ENCODE measurements at places on chromosomes 11 and 22.

- DNase-seq = no peak
Measured at GRCh38 chr11:104422324-104422944, 258.5 kb upstream of the PDGFD start.

DNA sequence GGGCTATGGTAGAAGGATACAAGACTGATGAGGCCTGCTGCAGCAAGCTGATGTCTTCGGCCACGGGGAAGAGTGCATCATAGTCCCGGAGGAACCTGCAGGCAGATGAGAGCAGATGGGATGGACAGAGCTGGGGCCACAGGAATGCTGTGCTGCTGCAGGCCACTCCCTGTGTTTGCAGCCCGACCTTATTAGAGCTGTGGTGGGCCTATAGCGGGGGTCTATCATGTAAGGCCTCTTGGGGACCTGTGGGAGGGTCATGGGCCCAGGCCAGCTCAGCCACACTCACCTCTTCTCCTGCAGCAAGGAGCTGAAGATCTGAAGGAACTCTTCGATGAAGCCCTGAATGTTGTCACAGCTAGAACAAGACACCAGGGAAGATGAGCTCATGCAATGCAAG lies 31.9 kb downstream of the ASCC2 start:
- DNase-seq = no peak

DNA sequence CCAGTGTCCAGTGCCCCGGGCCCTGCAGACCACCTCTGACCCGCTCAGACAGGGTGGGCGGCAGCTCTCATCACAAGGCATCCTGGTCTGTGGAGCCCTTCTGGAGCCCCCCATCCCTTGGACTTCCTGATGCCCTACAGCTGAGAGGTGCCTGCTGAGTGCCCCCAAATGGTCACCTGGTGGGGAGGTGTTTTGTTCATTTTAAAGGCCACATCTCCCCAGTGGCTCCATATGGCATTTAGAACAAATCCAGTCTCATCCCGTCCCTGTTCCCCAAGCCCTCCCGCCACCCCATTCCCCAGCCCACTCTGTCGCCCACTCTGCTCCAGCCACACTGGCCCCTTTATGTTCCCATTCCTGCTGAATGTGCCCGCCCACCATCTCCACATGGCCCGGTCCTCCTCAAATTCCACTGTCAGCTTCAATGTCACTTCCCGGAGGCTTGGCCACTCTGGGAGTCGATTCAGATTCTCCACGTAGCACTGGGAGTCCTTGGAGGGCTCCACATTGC lies 32.8 kb downstream of the OSBPL5 start:
- DNase-seq = no peak

GRCh38 chr22:39685336-39686177 lies 115.0 kb downstream of the CACNA1I start:
- DNase-seq = no peak

DNA sequence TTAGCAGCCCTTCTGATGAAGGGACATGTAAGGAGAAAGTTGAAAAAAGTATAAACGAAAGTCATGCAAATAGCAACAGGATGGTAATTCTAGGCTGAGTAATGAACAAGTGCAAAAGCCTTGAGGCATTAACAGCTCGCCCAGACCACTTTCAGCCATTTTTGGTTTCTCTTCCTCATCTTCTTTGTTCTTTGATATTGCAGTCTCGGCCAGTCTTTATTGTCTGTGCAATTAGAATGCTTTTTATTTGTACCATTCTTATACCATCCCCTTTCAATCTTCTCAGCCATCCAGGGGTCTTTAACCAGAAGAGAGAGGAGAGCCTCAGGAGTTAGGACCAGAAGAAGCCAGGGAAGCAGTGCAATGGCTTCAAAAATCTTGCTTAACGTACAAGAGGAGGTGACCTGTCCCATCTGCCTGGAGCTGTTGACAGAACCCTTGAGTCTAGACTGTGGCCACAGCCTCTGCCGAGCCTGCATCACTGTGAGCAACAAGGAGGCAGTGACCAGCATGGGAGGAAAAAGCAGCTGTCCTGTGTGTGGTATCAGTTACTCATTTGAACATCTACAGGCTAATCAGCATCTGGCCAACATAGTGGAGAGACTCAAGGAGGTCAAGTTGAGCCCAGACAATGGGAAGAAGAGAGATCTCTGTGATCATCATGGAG lies 7.3 kb downstream of the TRIM34 start:
- DNase-seq = no peak

DNA sequence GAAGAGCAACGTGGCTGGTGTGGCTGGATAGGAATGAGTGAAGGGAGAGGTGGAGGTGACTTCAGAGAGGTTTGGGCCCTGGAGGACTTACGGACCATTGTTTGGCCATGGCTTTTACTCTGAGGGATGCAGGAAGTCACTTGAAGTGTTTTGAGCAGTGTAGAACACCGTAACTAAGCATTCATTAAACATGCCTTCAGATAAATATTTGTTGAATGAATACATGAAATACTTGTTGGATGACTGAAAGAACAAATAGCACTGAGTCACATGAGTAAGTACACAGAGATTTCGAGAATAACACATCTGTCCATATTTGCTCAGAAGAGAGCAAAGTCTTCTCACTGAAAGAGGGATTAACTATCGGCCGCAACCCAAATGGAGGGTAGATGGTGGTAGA lies 182.7 kb upstream of the SNX19 start:
- DNase-seq = peak; percentile 8

- peak; percentile 71 for DNase-seq
Measured at GRCh38 chr11:70568035-70568813, 169.9 kb downstream of the CTTN start.

DNA sequence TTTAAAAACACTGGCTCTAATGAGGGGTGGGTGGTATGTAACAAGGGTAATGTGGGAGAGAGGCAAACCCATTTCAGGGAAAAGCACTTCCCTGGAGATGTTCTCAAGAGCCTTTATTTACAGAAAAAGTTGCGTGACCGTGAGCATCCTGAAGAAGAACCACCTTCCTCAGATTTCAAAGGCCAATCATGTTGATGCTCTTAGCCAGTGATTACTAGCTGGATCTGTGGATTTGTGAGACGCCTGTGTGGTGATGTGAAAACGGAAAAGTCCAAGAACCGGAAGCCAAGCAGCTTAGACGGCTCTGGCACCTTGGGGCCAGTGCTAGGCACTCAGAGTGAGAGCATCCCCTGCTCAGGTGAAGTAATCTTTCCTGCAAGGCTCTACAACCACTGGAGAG lies 12.6 kb upstream of the UBASH3B start:
- no peak for DNase-seq

- DNase-seq = no peak
Measured at GRCh38 chr11:69154938-69155301, 815 bp upstream of the SMIM38 start.

GRCh38 chr11:3015796-3016195 lies 23.7 kb upstream of the NAP1L4 start:
- DNase-seq = no peak

- DNase-seq = no peak
Measured at GRCh38 chr22:23835484-23836144, 3.2 kb downstream of the DERL3 start.

GRCh38 chr11:75896843-75897419 lies 81.9 kb downstream of the UVRAG start:
- peak; percentile 63 for DNase-seq

- no peak for DNase-seq
Measured at GRCh38 chr22:44211256-44211945, 30.7 kb downstream of the PARVG start.

DNA sequence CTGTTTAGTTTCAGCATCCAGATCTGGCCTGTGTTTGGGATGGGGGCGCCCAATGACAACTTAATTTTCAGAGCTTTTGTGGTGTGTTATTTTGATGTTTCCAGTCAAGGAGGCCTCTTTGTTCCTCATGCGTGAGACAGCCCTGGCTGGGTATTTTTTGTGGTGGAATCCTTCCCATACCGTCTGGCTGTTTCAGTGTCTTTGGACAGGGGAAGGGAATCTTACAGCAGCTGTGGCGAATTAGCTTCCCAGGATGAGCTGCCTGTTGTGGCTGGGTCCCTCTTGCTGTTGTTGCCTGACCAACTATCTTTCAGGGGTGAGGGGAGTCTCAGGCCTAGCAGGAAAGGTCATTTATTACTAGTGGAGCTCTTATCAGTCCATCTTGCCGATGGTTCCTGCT lies 138.8 kb downstream of the ARHGAP20 start:
- DNase-seq = no peak

- no peak for DNase-seq
Measured at GRCh38 chr11:61773356-61773755, 19.0 kb downstream of the TMEM258 start.

GRCh38 chr22:42615092-42615859 lies 593 bp upstream of the POLDIP3 start:
- DNase-seq = peak; percentile 98

- DNase-seq = no peak
Measured at GRCh38 chr11:101224221-101224620, 94.6 kb upstream of the PGR start.

DNA sequence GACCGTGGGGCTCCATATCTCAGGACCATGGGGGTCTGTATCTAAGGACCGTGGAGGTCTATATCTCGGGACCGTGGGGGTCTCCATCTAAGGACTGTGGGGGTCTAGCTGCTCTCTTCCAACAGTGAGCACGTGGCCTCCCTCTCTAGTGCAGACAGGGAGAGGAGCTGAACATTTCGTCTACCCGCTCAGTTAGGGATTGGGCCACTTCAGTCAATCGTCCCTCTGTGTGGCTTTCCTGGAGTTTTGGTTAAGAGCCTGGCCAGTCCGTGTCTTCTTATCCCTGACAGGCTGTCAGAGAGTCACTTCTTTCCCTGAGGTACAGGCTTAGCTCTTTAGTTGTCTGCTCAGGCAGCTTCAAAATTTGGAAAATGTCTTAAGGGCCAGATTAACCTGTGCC lies 3.1 kb downstream of the KRTAP5-1 start:
- no peak for DNase-seq

GRCh38 chr11:118056806-118057205 lies 20.1 kb upstream of the TMPRSS4 start:
- DNase-seq = no peak

DNA sequence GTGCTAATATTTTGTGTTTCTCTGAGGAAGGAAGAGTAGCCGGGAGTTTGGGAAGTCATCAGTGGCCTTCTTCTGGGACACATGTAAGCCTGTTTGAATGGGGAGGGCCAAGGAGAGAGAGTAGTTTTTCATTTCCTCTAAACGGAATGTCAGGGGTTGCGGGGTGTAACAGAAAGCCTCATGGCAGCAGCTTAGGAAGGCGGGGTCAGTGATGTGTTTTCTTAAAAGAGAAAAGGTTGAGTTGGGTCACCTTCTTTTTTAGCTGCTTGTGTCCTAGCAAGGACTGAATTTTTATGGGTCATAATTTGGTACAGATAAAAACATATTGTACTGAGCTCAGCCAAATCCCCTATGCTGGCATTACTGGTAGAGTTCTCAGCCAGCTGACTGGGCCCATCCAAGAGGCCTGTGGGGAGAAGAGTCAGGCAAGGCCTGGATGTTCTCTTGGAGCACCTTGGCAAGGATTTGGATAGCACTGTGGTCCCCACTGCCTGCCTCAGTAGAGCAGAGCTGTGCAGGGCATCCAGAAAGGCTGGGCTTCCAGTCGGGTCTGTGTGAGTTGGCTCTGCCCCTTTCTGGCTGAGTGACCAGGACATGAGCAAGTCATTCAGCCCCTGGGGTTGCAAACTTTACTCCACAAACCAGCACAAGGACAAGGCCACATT lies 29.4 kb upstream of the NAV2 start:
- DNase-seq = no peak

- DNase-seq = no peak
Measured at GRCh38 chr22:38873469-38874411, 1.7 kb upstream of the CBX6 start.

GRCh38 chr11:47020793-47021526 lies 84.4 kb downstream of the CSTPP1 start:
- no peak for DNase-seq

GRCh38 chr22:17063411-17064106 lies 21.2 kb upstream of the IL17RA start:
- no peak for DNase-seq

GRCh38 chr11:20616920-20617319 lies 17.5 kb downstream of the SLC6A5 start:
- DNase-seq = no peak

- no peak for DNase-seq
Measured at GRCh38 chr11:134390706-134391569, 21.1 kb downstream of the B3GAT1 start.

DNA sequence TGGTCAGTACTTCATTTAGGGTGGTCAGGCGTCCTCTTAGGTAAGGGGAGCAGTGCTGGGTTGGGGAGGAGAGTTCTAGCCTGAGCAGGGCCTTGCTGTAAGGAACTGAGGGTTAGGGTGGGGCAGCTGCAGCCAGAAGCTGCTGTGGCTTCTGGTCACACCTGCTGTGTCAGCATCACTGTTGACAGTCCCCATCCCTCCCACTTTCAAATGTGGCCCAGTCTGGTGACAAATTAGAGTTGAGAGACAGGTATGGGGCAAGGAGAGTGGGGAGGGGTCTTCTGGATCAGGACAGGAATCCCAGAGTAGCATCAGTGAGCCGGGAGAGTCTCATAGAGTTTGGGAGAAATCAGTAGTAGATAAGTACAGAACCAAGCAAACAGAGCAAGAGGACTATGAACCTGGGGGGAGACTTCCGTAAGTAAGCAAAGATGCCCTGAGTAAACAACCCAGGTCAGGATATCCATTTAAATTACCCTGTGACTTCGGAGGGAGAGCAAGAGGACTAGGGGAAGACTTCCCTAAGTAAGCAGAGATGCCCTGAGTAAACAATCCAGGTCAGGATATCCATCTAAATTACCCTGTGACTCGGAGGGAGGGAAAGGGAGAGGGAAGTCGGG lies 53.7 kb downstream of the PPP6R2 start:
- no peak for DNase-seq

DNA sequence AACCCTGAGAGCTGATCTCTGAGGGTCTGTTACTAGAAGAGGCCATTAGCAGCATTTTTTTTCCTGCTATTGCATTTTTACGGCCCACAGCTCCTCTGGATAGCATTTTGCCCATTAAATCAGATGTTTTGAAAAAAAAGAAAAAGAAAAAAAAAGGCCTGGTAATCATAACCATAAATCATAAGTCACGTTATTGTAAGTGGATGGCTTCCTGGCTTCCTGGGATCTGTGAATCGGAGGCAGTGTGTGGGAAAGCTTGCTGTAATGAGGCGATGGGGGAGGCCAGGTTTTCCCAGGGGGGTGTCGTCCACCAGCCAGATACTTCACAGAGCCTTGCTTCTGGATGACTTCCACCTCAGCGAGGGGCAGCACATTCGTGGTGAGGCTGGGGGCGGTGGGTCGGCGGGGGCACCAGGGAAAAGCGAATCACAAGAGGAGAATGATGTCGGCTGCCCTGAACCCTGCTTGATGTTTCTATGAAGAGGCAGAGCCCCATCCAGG lies 106.5 kb upstream of the SYT13 start:
- no peak for DNase-seq

DNA sequence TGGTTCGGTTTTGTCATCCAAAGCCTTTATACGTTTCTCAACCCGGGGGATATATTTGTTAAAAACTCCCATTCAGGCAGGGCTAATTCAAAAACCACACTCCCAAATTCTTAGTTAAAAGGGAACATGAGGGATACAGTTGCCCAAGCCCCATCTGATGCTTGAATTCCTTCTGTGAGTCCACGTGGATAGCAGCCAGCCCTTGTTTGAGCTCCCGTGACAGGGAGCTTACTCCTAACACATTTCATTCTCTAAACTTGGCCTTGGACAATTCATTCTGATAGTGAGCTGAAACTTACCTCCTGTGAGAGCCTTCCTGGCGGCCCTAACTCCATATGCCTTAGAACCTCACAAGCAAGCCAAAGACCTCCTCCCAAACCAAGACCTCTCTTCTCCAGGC lies 357.5 kb downstream of the TENM4 start:
- DNase-seq = peak; percentile 45
